Cardiac septum (tissue), 1 donor: ENCODE measurements at places on chromosomes 4 and X. TPM values are rescaled to one million over a fixed set of nuclear protein-coding genes. Genes with fewer than 3 reads are reported as not detected.

POLA1 gene
- 8.7 TPM for total RNA-seq

FRMD7 gene
- total RNA-seq = 0.30 TPM

USP17L15 gene
- not detected for total RNA-seq

EBP gene
- total RNA-seq = 38.6 TPM

CXCL11 gene
- 0.32 TPM for total RNA-seq

DUSP21 gene
- total RNA-seq = not detected

FAM90A26 gene
- total RNA-seq = not detected

PNMA5 gene
- not detected for total RNA-seq

KIAA1210 gene
- 0.08 TPM for total RNA-seq

F11 gene
- 0.35 TPM for total RNA-seq

FMR1NB gene
- total RNA-seq = not detected

ADH1B gene
- 12.6 TPM for total RNA-seq

FSTL5 gene
- total RNA-seq = not detected

DCAF4L1 gene
- 0.46 TPM for total RNA-seq

CHRDL1 gene
- 3.7 TPM for total RNA-seq

DSPP gene
- total RNA-seq = not detected

OTUD4 gene
- total RNA-seq = 26.7 TPM

CT45A10 gene
- total RNA-seq = not detected

CYSLTR1 gene
- total RNA-seq = 1.8 TPM

TEX13C gene
- not detected for total RNA-seq

ARHGAP6 gene
- total RNA-seq = 4.8 TPM

ADH1A gene
- not detected for total RNA-seq

SCRG1 gene
- 1.1 TPM for total RNA-seq

DNASE1L1 gene
- total RNA-seq = 32.9 TPM

UGT2B7 gene
- total RNA-seq = not detected

PAGE1 gene
- total RNA-seq = not detected

ODAPH gene
- total RNA-seq = not detected

ADAMTS3 gene
- total RNA-seq = 0.75 TPM

ODAM gene
- not detected for total RNA-seq

ZFYVE28 gene
- 4.4 TPM for total RNA-seq

BGN gene
- total RNA-seq = 175 TPM

YIPF6 gene
- total RNA-seq = 29.4 TPM

NUDT11 gene
- not detected for total RNA-seq

RNF128 gene
- total RNA-seq = 0.32 TPM

CABS1 gene
- total RNA-seq = not detected

SPON2 gene
- total RNA-seq = 19.8 TPM

TBX22 gene
- total RNA-seq = not detected

TMPRSS11B gene
- total RNA-seq = not detected

SHOX gene
- 0.11 TPM for total RNA-seq

FOXO4 gene
- total RNA-seq = 37.4 TPM

TRPC5OS gene
- total RNA-seq = not detected
